Right lobe of liver (tissue), 6 donors: ENCODE measurements at places on chromosomes 6 and 20. TPM values are rescaled to one million over a fixed set of nuclear protein-coding genes. Genes with fewer than 3 reads are reported as not detected.

GRCh38 chr20:15610787-15611186 is 962.5 kb downstream of the KIF16B start:
- no peak for DNase-seq

DNA sequence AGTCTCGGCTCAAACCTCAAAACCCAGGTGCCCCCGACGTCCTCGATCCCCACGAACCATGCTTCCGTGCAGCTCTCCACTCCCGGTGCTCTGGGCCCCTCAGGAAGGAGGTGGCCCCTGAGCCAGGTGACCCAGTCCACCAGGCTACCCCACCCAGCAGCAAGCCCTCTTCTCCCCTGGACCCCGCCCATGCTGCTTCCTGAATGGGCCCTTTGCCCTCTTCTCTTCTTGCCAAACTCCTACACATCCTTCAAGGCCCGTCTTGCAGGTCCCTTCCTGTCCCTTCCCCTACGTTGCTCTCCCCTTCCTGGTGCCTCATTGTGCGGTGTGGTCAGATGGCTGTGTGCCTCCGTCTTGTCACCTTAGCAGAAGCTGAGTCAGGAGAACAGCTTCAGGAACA is 3.4 kb upstream of the GATA5 start:
- no peak for DNase-seq

PI16 gene
- total RNA-seq, result 0.11 TPM

- no peak for DNase-seq
Measured at GRCh38 chr20:40961686-40962640, 66.7 kb upstream of the TOP1 start.

DNA sequence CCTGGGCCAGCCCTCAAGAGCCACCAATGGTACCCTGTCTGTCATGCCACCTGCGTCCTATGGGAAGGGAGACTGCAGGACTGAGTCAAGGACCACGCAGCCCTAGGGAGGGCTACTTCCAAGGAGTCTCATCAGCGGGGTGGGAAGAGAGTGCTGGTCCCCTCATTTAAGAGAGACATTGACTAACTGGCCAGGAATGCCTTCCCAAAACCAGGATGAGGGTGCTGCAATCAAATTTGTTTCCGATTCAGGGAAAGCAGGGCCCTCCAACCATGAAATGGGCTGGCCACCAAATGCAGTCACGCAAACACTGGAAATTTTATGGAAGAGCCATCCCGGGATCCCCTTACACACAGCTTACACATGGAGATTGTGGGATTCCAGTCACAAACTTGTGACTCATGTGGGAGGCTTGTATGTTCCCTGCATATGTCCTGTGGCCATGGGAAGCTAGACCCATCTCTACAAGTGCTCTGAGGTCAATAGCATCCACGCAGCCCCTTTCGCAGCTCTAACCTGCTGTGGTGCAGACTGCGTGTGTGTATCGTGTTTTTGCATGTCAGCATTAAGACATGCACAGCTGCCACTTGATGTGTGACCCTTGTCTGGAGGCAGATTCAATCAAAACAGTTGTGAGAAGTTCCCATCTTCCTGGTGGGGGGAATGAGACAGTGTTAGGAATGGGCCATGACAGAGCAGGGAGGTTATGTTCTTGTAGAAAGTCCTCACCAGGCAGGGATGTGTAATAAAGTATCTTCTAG is 53.0 kb upstream of the CST7 start:
- DNase-seq, result no peak

DNA sequence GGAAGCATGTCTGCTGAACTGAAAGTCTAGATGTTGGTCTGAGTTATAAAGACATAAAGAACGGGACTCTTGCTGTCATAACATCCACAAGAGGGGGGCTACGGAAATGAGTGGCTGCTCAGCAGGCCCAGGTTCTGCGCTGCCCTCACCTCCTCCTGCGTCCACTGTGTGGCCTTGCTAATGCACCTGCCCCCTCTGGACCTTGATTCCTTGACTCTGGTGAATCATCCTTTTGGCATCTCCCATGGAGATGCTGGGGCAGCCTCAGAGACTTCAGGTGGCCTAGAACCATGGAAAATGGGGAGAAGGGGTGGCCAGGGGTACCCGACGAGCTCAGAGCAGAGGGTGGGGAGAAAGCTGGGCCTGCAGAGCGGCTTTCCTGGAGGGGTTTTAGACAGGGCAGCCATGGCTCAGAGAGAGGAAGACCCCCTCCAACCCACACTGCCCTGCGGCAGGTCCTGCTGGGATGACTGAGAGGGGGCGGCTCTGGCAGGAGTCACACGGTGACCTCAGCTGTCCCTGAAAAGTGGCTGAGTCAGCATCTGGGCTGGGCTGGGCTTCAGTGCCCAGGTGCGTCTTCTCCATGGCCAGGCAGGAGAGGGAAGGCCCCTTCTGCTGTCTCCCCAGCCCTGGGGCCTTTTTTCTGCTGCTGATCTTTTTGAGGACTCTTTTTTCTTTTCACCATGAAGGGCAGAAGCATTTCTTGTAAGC is 46.9 kb downstream of the DLGAP4 start:
- DNase-seq, result no peak
